ENCODE measurements at places on chromosomes 13 and 19.
A peak's percentile ranks its signal among the peaks of the same experiment; 100 is the strongest.

- DNase-seq, result no peak
These were observed 79.7 kb upstream of the MBNL2 start for GRCh38 chr13:97142452-97142851.

GRCh38 chr19:11649941-11650340, 52.7 kb downstream of the ZNF627 start:
- no peak for DNase-seq

DNA sequence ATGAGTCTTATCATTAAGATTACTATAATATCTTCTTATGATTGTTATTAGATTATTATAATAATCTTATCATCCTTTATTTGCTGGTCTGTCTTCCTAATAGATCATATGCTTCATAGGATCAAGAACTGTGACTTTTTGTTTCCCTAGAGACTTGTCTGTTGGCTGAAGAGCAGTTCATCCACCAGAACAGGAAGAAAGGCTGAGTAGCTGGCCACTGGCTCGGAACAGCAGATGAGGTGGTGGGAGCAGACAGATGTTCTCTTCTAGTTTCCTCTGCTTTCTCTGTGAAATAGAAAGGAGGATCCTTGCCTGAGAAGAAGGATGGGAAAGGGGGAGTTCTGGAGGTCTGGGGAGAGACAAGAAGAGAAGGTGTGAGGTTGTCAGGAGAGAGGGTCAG, 120.0 kb downstream of the CCNA1 start:
- DNase-seq, result no peak

- DNase-seq, result peak; percentile 93
These were observed at the start of gene PPP1R37 for GRCh38 chr19:45092747-45093678. Gene PPP1R37, plus strand, starts transcription at chr19:45093179. Its CDS starts 147 bp downstream, at chr19:45093326.

GRCh38 chr13:99326012-99326411, 18.8 kb upstream of the GPR183 start:
- no peak for DNase-seq

DNA sequence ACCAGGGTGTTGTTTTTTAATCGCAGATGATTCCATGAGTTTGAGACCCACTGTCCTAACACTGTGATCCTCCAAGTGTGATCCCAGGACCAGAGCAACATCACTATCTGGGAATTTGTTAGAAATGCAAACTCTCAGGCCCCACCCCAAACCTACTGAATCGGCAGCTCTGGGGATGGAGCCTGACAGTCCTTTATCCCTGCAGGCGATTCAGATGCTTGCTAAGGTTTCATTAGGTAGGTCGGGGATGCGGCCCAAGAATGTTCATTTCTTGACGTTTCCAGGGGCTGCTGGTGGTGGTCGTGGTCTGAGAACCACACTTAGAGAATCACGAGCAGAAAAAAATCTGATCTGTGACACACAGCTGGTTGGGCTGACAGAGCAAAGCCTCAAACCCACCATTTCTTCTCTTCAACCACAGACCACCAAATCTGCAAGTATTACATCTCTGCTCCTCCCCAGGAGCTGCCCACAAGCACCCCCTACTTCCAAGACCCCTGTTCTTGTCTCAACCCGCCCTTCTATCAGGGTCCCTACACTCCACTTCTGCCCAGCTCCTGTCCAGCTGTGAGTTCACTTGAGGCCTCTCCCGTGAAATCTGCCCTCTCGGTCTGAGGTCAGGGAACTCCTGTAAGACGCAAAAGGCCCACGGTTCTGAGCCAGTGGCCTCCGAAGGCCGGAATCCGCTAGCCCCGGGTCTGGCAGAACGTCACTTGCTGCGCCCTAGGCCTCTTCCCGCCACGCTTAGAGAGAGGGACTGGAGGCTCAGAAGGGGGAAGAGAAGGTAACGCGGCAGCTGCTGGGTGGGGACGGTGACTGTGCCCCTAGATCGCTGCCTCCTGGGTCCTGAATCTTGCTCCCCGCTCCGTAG, 1.1 kb upstream of the FARP1 start:
- peak; percentile 32 for DNase-seq

GRCh38 chr13:99948907-99949678, 22.5 kb downstream of the ZIC5 start:
- DNase-seq, result no peak

- DNase-seq, result no peak
These were observed 163.0 kb downstream of the HS6ST3 start for GRCh38 chr13:96252903-96253302.

DNA sequence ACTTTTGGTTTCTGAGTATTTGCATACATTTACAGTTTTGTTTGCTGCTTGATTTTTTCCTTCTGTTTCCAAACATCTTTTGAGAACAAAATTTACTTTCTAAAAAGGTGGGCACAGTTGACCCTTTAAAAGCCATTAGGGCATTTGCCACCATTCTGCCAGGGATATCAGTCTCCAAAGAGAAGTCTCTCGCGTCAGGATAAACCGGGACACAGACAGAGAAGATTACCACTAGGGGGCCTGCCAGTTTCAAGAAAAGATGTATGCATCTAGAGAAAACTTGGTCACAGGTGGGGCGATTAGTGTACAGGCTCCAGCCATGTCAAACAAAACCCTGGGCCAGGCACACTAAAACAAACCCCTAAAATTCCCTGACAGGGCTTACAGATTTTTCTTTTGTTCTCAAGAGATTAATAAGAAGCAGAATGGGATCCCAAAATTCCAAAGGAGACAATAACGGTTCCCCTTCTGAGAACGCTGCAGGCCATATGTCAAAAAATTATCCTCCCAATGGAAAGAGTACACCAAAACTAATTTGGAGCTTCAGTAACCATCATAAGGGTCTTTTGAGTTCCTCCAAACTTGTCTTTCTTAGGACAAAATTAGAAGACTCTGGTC, 10.7 kb upstream of the PABPC3 start:
- peak; percentile 71 for DNase-seq

GRCh38 chr13:39044536-39044935, 6.3 kb downstream of the NHLRC3 start:
- DNase-seq, result no peak

DNA sequence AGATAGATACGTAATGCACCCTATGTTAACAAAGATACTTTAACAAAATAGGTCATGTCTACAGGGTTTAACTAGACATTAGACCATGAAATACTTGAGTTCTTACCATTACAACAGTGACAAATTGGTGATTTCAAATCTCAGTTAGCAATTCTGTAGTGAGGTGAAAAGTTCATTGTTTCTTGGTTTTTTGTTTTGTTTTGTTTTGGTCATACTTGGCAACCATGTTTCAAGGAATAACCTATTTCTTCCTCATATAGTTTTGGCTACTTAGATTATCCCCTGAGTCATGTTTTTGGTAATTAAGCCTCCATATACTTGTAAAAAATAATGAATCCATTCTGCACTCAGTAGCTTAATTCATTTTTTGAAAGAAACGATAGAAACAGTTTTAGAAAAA, 1200.4 kb downstream of the DIAPH3 start:
- no peak for DNase-seq

GRCh38 chr13:91417660-91418325, 19.4 kb downstream of the GPC5 start:
- no peak for DNase-seq

GRCh38 chr19:45790942-45791341, 1.7 kb downstream of the DMWD start:
- no peak for DNase-seq

- DNase-seq, result no peak
These were observed 130.7 kb downstream of the CDK8 start for GRCh38 chr13:26384587-26384986.

- DNase-seq, result no peak
These were observed 248.3 kb downstream of the TSHZ3 start for GRCh38 chr19:31100981-31101380.

- DNase-seq, result no peak
These were observed 36.1 kb downstream of the ZSWIM9 start for GRCh38 chr19:48206397-48207093.

DNA sequence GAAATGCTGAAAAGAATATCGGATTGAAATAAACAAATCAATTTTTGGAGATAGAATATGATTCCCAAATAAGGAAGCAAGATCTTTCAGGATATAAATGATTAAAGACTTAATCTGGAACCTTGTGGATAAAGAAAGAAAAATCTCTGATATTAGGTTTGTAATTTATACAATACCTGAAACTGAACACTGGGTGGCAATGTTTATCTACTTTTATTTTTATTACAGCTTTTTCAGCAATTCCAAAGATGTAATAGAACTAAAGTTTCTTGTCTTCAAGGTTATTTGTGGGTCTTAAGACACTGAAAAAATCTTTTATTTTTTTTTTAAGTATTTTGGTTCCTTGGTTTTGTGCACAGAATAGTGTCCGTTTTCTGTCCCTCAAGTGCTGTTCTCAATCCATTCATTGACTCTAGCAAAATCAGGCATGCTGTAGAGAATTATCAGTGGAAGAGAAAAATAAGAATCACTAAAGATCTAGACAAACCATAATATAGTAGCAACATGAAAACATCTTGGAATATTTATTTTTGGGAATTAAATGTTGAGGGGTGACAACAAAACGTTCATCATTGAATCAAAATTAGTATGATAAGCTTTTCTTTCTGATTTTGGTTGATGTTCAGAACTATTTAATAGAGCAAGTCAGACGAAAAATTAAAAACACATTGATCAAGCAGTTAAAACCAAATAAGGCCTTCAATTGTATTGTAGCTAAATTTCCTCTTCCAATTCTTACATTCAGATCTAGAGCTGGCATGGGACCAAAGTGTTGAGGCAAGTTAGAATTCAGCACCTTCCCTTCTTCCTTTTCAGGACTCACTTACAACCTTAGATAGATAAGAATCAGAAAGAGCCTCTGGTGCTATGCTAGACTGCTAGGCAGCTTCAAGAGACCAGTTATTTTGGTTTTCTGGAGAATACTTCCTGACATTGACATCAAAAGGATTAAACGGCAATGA, 704.4 kb upstream of the PCDH20 start:
- DNase-seq, result no peak

GRCh38 chr13:26557051-26557392, 461 bp upstream of the WASF3 start:
- DNase-seq, result no peak

GRCh38 chr13:114213980-114214379, 20.7 kb upstream of the CDC16 start:
- DNase-seq, result no peak

- no peak for DNase-seq
These were observed 2.7 kb downstream of the ING1 start for GRCh38 chr13:110716247-110716515.

DNA sequence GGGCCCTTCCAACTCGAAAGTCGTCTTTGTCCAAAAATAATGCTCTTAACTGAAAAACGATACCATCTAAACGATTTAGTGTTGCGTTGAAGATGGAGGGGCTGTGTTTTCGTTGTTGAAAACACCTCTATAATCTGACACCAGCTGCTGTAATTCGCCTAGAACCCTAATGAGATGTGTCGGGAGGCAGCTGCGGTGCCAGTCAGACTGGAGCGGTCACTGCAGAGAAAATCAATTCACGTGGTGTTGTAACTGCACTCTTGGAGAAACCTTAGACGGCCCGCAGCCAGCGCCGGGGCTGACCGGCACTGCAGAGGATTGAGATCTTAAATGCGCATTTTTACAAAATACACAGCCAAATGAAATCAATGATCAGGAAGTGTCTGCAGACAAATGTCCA, 339.1 kb downstream of the ZNF536 start:
- DNase-seq, result peak; percentile 78

DNA sequence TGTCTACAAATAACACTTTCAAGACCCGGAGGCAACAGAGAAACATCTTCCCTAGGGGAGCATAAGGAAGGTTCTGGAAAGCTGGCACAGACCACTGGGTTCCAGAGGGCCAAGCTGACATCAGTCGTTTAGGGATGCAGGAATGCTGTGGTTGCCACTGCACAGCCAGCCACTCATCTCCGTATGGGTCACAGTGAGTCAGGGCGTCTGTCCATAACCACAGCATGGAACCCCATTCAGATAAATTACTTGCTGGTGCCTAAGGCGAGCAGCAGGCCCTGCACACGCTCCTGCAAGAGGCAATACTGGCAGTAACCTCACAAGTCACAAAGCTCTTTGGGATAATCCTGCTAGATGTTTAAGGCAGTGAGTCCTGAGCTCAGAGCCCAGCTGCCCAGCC, 140.9 kb upstream of the UBL3 start:
- no peak for DNase-seq

DNA sequence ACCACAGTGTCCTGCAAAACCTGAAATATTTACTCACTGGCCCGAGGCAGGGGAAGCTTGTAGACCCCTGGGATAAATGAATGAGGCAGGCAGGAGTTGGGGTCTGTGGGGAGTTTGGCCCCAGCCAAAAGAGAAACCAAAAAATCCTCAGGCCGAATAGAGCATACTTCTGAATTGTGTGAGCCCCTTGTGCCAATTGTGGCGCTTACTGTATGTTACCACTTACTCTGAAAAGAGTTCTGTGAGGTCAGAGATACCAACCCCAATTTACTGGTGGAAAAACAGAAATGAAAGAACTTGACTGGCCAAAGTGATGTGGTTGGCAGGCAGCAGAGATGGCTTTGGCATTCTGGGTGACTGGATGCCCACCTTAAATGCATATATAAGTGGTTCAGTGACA, 6.9 kb downstream of the CARM1 start:
- DNase-seq, result no peak

- no peak for DNase-seq
These were observed 442.3 kb downstream of the KLF12 start for GRCh38 chr13:73691891-73692290.

GRCh38 chr13:84760956-84761355, 878.7 kb upstream of the SLITRK1 start:
- no peak for DNase-seq
